ENCODE measurements at places on chromosomes 13 and 19.

- H3K27ac ChIP-seq: no peak overlapping the region
- no peaks in the 10 kb centered on the region for H3K27me3 ChIP-seq
Observed at GRCh38 chr13:104534847-104535246, 1468.6 kb upstream of the SLC10A2 start.

DNA sequence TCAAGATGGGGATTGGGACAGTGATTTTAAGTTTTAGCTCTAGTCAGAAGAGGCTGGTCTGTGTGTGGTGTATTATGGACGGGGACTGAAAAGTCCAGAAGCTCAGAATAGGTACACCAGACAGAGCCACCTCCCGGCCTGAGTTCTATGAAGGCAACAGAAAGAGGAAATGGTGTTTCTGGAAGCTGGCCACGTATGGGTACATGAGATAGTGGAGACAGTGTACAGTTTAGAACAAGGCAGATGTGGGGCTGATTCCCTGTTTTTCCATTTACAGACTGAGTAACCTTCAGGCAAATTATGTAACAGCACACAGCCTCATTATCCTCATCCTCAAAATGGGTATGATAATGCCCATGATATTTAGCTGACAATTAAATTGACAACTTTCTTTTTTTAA is 1.3 kb downstream of the ZNF175 start:
- H3K36me3 ChIP-seq: no peaks in the 10 kb centered on the region
- no peaks in the 10 kb centered on the region for H3K27me3 ChIP-seq
- peak overlapping the region; percentile 61 for H3K4me3 ChIP-seq
- no peak overlapping the region for H3K27ac ChIP-seq
- H3K4me1 ChIP-seq: peaks cover 7% of the 10 kb centered on the region
- no peak for DNase-seq

GRCh38 chr19:42497492-42498168 is 30.7 kb downstream of the CEACAM1 start:
- DNase-seq: peak; percentile 71
- no peak overlapping the region for H3K4me3 ChIP-seq
- H3K27me3 ChIP-seq: no peaks in the 10 kb centered on the region
- H3K27ac ChIP-seq: peak overlapping the region; percentile 23
- peaks cover 17% of the 10 kb centered on the region for H3K4me1 ChIP-seq

- H3K27ac ChIP-seq: peak overlapping the region; percentile 65
- no peaks in the 10 kb centered on the region for H3K27me3 ChIP-seq
- DNase-seq: no peak
- H3K36me3 ChIP-seq: no peaks in the 10 kb centered on the region
- peak overlapping the region; percentile 83 for H3K4me3 ChIP-seq
- H3K4me1 ChIP-seq: peaks cover 5% of the 10 kb centered on the region
Observed at GRCh38 chr19:18832306-18833140, 764 bp downstream of the UPF1 start.

- no peaks in the 10 kb centered on the region for H3K36me3 ChIP-seq
- H3K27ac ChIP-seq: no peak overlapping the region
- H3K4me3 ChIP-seq: no peak overlapping the region
- no peak for DNase-seq
Observed at GRCh38 chr13:39811696-39812095, 156.2 kb downstream of the COG6 start.

DNA sequence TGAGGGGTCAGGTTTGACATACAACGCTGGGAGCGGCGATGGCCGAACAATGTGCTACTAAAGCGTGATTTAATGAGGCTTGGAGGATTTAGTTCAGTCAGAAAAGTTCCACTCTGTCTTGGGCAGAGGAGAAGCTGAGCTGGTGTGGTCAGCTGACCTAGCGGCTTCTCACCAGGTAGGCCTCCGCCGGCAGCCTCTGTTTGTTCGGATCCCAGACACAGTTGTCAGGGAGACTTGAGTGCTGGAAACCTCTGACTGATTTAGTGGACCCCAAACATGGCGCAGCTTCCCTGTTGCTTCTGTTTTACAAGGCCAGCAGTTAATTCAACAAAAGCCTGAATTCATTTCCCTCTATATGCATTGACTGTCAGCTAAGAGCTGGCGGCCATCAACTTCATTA is 36.5 kb upstream of the OLFM4 start:
- H3K36me3 ChIP-seq: no peaks in the 10 kb centered on the region
- H3K27me3 ChIP-seq: no peaks in the 10 kb centered on the region
- DNase-seq: no peak
- H3K27ac ChIP-seq: no peak overlapping the region
- H3K4me1 ChIP-seq: peaks cover 3% of the 10 kb centered on the region

Measured in pancreas (tissue), 10 donors.